ENCODE measurements at places on chromosomes 1 and 21.

DNA sequence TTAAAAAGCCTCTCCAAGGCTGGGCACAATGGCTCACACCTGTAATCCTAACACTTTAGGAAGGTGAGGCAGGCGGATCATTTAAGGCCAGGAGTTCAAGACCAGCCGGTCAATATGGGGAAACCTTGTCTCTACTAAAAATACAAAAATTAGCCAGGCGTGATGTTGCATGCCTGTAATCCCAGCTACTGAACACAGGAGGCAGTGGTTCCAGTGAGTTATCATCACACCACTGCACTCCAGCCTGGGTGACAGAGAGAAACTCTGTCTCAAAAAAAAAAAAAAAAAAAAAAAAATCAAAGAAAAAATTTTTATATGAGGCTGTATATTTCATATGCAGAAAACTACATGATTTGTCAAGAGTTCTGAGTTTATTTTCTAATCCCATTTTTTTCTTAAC lies 1107.1 kb upstream of the TMPRSS15 start:
- no peak for DNase-seq

DNA sequence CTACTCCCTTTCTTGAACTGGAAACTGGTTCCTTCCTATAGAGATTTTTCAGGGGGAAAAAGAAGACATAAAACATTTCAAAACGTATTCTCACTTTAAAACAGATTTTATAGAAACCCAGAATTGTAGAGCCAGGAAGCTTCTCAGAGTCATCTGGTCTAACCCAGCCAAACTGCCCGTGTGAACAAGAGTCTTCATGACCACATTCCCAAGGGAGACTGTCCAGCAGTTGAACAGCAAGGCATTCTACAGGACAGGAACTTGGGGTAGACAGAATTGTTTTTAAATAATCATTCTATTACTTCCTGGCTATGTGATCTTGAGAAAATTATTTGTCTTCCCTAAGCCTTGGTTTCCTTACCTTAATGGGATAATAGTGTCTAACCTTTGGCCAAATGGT lies 163.5 kb upstream of the IVNS1ABP start:
- DNase-seq: no peak

- no peak for DNase-seq
These were observed 249.4 kb downstream of the NPHP4 start for GRCh38 chr1:5742801-5743200.

DNA sequence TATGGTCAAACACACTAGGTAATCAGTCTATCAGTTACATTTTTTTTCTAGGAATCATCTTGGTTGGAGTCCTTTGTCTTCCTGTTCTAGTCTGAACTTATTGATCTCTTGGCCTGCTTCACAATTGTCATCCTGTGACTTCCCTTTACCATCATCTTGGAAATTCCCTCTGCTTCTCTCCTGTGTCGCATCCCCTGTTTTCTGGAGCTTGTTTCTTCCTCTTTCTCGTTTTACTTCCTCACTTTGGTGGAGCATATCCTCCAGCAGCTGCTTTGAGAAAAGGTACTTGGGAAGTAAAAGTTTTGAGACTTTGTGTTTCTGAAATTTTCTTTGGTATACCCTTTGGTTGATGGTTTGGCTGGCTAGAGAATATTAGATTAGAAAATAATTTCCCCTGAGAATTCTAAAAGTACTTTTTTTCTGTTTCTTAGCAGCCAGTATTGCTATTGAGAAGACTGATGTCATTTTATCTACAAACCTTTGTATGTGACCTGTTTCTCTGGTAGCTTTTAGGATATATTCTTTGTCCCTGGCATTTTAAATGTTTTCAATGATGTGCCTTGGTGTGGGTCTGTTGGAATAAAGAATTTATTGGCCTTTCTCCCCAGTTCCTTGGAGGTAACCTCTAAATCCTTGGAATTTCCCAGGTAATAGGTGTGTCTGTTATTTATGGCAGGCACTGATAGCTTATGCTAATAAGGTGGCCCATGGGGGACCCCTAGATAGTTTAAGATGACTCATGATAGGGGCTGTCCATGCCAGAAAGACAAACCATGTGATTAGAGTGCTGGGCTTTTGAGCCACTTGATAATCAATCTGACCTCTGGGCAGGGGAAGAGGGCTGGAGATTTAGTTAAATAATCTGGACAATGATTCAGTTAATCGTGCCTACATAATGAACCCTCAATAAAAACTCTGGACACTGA lies 6.1 kb upstream of the MYCL start:
- DNase-seq: no peak

DNA sequence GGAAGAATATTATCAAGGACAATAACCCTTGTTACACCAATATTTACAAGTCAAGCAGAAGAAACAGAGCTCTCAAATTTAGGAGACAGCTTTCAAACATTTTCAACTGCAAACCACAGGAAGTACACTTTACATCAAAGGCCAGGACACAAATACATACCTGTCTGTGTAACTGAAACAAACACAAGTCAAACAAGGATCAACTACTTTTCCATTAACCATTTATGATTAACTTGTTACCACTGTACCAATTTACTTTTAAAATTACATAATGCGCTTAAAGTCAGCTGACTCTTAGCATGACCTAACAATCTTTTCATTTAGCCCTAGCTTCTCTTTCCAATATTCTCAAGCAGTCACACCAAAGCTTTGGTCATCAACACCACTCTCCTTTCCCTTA lies 43.5 kb downstream of the TRIM33 start:
- no peak for DNase-seq

- no peak for DNase-seq
These were observed 227.6 kb upstream of the C1orf174 start for GRCh38 chr1:4127592-4128140.

DNA sequence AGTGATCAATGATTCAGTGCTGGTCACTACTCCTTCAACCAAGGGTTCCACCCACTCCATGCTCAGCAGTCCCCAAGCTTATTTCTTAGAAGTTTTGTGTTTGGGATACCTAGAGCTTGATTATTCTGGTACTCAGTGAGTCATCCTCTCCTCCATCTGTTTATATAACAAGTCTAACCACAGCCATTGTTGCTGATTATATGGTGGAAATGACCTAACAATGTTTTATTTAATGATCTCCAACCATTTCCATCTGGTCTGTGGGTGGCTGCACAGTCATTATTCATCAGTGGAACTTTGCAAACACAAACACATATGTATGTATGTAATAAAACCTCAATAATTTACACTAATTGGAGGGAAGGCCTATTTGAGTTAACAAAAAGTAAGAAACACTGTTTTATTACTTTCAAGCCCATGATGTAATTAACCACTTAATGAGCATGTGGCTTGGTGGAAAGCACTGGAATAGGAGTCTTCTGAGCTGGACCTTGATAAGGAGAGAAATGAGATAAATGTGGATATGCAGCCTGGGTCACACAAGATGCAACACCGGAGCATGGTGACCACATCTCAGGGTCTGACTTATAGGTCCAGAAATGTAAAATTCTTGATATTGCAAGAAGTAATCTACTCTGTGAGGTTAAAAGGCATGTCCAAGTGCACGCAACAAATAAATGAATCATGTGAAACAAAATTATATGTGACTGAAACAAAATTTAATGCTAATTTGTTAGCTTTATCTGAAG lies 99.0 kb upstream of the WLS start:
- DNase-seq: no peak

GRCh38 chr1:7629465-7630195 lies 141.5 kb upstream of the VAMP3 start:
- no peak for DNase-seq

DNA sequence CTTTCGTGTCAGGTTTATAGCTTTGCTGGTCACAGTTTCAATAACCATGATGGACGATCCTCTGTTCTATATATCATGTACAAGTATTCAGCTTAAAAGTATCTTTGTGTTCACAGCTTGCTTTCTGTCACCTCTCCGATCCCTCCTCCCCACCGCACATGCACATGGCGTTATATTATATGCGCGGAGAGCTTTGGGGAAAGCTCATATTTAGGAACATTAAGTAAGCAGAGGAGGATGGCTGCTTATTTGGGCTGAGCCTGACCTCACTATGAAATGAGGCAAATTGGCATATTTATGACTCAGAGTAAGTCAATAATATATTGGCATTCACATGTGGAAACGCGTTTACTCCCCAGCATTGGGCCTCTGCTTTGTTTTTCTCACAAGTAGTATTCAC lies 360.5 kb downstream of the HLX start:
- no peak for DNase-seq
